GM12878 (cell line): ENCODE measurements at places on chromosomes 12 and 14.

- no peak for DNase-seq
Observed at GRCh38 chr12:82176026-82176425, 182.2 kb downstream of the CCDC59 start.

DNA sequence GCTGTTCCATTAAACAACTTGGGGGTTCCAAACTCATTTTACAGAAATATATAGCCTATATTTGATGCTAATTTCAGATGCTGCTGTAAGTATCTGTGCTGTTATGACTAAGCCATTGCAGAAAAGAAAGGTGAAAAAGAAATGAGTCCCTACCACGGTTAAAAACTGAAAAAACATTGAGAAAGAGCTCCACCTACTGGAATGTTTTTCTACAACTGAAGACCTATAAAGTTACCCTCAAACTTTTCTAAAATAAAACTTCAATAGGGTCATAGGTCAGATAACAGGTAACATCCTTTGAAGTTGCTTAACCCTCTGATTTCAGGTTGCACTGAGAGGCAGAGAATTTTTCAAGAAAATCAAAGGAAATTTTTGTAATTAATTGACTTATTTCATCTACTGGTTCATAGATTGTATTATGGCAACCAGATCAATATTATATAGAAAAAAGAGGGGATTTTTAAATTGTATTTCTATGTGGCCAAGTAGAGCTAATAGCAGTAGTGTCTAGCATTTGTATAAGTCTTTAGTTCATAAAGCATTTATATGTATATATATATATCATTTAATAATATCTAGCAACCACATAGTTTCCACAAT is 279.9 kb downstream of the RPS29 start:
- no peak for DNase-seq

GRCh38 chr14:31070431-31070830 is 44.3 kb upstream of the STRN3 start:
- DNase-seq = no peak

GRCh38 chr14:21313512-21313911 is 33.6 kb downstream of the RPGRIP1 start:
- no peak for DNase-seq

GRCh38 chr12:4987076-4988046 is 56.3 kb upstream of the KCNA5 start:
- no peak for DNase-seq

DNA sequence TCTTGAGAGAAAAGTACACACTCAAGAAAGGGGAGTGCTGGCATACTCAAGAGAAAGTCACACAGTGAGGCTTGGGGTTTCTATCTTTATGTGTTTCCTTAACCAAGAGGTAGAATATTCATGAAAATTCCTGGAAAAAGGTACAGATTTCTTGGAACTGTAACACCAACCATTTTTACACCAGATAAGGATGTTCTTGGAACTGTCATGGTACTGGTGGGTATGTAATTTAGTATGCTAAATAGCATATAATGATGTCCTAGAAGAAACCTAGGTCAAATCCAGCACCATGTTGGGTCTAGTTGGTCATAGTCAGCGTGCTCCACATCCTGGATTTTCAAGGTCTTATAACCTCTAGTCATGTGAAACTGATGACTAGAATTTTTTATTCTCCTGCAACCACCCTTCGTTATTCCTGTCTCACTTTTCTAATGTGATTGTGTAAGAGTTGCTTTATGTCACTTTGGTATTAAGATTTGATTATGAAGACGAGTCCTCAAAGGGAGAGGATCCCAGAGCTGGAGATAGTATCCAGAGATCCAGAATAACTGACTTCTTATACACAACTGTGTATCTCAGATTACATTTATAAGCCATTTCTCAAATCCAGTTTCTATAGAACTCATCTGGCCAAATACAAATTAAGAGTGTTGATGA is 510.1 kb downstream of the TMTC2 start:
- no peak for DNase-seq

DNA sequence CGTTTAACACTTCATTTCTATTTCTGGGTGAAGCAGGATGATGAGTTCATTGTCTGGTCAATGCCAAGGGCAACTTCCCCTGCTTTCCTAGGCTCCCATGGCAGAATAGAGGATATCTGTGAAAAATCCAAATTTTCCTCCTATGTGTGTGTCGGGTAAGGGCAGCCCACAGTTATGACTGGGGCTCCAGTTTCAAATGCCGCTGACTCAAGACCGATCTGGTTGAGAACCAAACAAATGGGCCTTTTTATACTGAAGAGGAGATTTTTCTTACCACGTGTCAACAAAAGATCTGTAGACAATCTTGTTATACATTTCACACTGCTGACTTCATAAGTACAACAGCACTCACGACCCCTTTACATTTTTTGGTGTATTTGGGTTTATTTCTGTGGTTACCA is 120.8 kb downstream of the CHST11 start:
- no peak for DNase-seq

DNA sequence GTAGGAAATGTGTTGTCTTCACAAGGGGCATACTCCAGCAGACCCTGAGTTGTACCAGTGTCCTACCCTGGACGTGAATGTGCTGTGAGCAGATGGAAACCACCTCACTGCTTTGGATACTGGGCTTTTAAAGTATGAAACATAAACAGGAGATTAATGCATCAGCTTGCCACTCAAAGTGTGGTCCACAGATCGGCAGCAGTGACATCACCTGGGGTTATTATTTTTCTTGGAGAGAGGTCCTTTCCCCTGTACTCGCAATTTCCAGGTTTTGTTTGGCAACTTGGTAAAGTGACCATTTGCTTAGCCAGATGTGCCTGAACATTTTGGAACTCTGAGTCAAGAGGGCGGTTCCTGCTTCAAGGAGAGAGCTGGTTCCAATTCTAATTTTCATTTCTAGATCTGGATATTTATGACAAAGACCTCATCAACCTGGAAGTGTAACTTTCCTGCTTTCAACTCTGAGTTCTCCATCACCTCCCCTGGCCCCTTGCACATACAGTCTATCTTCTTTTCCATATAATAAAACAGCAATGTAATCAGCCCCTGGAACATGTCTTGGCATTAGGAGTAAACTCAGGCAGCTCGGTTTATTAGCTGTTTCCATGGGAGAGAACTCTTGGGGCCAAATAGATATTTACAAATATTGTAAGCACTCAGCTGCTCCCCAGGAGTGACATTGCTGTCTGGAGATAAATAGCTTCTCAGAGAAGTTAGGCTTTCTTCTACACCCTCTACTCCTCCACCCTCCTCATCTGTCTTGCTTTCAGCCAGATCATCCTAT is 237.0 kb upstream of the TBX3 start:
- no peak for DNase-seq

- DNase-seq = no peak
Observed at GRCh38 chr12:25308756-25309155, 58.0 kb upstream of the KRAS start.

- no peak for DNase-seq
Observed at GRCh38 chr12:75814851-75815754, 216.5 kb downstream of the PHLDA1 start.

DNA sequence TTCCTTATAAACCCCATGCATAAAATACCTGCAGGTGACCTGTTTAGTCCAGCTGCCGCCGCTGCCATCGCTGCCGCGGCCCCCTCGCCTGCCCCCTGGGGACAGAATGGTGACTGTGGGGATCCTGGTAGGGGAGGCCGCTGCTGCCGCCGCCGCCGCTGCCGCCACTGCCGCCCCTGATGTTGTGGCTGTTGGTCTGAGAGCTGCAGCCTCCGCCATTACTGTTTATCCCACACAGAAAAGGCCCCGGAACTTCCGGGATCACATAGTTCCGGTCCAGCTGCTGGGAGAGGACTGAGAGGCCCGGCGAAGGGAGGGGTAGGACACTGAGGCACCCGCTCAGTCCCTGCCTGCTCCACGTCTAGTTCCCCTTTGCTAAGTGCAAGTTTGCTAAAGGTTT is 244.9 kb downstream of the C12orf50 start:
- no peak for DNase-seq

DNA sequence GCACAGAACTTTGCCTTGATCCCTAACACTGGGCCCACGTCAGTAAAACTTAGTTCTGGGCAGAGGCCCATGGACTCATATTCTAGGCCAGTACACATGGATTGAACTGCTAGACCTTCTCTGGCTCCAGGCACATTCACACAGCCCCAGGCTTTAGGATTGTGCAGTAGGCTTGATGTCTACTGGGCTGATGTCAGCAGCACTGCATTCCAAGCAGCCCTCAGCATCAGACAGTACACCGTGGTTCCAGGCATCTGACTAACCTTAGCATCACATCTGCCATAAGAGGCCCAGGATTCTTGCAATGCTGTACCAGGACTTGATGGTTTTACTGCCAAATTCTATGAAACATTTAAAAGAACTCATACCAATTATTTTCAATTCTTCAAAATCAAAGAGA is 301.9 kb downstream of the CCER1 start:
- no peak for DNase-seq

DNA sequence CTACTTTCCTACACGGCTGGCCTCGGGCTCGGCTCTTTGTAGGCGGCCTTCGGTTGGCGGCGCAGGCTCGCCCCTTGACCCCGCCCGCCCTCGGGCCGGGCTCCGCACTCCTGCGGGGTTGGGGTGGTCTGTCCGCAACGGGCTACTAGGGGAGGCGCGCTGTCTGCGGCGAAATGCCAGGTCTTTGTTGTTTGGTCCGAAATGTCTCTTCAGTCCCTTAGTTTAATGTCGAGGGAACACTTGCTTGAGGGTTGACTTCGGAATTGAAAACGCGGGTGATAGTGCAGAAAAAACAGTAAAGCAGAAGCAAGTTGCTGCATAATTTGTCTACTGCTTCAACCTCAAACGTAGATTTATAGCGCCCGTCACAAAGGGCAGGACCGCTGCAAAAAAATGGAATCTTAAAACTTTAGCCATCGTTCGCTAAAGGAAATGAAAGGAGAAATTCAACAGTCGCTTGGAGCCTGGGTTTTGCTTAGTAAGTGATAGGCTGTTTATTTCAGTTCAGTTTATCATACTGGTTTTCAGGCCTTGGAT is 390 bp downstream of the JKAMP start:
- peak; percentile 16 for DNase-seq

DNA sequence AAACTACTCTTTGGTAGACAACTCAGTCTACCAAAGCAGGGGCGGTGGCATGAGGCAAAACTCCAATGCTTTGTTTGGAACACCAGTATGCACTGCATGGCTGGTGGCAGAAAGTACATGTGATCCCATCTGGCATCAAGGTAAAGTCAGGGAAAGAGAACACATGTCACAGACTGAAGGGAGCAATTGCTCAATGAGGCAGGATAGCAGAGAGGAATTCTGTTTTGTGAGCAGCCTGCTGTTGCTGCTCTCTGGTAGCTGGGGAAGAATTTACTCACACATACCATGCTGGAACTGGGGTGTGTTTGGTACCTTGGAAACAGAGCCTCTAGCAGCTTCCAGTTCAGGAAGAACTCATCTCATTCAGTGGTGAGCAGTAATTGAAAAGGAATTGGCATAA is 84.8 kb downstream of the HELB start:
- DNase-seq = no peak

- peak; percentile 71 for DNase-seq
Observed at GRCh38 chr14:24673534-24674203, 39.7 kb upstream of the GZMB start.

DNA sequence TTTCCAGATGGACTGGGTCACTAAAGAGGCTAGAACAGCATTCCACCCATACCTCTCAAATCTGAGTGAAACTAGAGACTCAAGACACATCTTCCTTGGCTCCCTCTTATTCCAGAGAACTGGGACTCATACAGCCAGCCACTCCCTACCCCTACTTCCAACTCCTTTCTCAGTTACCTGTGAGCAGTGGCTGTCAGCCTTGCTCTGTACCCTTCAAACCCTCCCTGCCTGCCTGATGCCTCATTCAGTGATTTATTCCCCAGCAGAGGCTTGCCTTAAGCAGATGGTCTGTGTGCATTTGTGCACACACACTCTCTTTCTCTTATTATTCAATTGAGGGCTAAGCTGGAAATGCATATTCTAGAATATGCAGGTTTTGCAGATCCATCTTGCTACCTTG is 14.6 kb downstream of the GPR84 start:
- no peak for DNase-seq

DNA sequence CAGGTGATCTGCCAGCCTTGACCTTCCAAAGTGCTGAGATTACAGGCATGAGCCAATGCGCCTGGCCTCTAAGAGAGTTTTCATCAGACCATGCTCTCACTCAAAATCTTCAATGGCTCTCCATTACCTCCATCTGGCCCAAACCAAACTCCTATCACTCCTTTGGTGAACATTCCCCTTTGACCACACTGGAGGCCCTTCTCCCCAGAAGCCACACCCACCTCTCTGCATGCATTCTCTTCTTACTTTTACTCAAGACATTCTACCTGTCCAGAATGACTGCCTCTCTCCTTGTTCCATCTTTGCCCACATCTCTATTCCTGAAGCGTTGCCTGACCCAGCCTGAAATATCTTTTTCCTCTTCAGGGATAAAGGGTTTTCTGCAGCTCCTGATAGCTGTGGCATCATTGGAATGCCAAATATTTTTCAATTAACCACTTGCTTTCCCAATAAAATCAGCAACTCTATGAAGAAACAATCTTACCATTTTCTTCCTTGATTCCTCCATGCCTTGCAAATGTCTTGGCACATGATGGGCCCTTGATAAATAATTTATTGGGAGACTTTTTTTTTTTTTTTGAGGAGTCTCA is 15.5 kb downstream of the PLEK2 start:
- DNase-seq = no peak

GRCh38 chr14:29993143-29993542 is 65.5 kb upstream of the PRKD1 start:
- DNase-seq = no peak

- no peak for DNase-seq
Observed at GRCh38 chr12:107362960-107363359, 269.6 kb upstream of the CRY1 start.

- no peak for DNase-seq
Observed at GRCh38 chr14:104734991-104735779, 11.2 kb downstream of the ADSS1 start.

DNA sequence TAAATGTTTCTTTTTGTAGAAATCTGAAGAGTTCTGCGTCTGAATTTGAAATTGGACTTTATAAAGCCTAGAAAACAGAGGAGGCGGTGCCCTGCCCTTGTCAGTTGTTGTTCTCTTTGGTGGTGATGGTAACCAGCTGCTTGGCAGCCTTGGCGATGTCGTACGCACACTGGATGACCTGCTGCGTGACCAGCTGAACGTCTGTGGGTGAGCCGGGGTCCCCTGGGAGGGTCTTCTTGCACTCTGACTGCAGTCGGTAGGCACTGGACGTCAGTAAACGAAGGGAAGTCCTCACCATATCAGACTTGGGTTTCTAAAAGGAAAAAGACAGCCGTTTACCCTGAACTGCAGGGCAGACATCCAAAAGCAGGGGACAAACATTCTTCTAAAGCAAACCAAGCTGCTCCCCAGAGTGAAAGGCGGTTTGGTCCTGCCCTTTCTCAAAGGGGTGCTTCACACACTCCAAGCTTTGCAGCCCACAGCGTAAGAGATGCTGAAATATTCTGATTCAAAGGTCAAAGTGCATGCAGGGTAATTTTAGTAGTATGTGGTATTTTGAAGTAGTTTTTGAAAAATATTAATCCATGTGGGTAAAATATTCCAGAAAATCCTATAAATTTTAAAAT is 32.9 kb downstream of the TCHP start:
- no peak for DNase-seq

GRCh38 chr14:35368139-35368460 is 36.4 kb downstream of the NFKBIA start:
- DNase-seq = no peak

- no peak for DNase-seq
Observed at GRCh38 chr12:72829838-72830237, 557.7 kb downstream of the TRHDE start.
